Stimulated activated CD8-positive, alpha-beta memory T cell treated with anti-CD3 and anti-CD28 coated beads, Interleukin-2, amount 100 ng/mL, for 1 hour (primary cell): ENCODE measurements at places on chromosomes 3 and 15.

DNA sequence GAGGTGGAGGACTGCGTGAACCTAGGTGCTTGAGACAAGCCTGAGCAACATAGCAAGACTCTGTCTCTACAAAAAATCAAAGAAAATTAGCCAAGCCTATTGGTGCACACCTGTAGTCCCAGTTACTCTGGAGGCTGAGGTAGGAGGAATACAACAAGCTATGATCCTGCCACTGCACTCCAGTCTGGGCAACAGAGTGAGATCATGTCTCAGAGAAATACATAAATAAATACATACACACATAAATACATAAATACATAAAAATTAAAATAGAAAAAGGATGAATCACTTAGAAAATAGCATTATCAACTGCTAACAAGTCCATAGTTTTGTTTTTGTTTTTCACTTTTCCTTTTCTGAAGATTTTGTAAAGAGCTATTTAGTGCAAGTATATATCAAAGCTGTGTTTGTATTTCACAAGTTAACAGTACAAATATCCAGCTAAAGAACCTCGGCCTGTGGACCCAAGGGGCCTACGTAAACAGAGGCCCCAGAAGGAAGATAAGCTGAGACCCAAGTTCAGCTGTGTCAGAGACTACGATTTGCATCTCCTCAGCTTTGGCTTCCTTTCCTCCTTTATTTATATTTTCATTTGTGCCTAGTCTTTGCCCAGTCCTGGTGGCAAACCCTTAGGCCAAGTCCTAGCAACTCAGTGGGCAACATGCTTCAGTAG, 67.1 kb upstream of the ROBO2 start:
- no peak for DNase-seq

- DNase-seq: no peak
These were observed 26.0 kb downstream of the XPC start for GRCh38 chr3:14152233-14152962.

DNA sequence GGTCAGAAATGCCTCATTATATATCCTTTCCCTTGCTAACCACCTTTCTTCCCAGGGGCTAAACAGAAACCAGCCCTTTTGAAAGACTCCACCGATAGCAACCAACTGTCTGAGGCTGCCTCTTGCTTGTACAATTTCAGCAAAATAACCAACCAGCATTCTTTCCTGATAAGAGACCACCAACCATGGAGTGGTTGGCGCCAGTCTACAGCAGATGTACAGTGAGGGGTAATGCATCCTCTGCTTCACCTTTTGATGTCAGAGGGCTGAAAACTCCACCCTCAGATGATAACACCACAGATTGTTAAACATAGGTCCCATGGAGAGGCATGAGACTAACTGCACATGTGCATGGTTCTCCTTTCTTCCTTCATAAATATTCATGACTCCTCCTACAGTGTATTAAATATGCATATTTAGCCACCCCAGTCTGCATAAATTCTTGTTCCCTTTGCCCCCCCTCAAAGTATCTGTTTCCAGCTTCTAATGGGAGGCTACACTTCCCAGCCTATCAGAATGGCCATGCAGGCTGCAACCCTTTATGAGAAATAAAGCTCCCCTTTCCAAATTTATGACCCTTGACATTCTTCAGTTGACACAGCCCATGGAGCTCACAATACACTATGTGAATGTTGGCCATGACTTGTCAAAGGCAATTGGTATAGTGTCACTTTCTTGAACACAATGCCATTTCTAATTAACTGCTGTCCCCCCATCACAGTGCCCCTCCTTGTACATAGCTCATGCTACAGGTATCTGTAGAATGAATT, 48.3 kb downstream of the GABRB3 start:
- no peak for DNase-seq

DNA sequence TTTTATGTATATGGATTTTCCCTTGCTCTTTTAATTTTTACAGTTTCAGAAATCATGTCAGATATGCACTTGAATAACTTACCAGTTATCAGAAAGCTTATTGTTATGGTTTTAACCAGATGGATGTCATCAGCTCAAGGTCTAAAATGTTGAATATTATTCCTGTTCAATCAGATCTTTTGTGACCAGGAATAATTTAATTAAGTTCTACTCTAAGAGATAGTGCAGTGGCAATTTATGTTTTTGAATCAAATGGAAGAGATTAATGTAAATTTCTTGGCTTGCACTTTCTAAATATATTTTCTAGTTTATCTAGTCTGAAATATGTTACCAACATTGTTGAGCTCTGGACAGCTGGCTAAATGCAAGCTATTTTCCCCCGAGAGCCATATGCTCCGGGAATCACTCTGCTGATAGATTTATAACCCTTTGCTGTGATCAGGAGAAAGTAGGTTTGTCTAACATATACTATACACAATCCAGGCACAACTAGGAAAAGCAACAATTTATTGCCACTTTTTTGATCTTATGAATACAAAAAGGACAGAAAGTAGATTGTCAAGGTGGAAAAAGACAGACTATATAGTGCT, 76.8 kb upstream of the CD96 start:
- no peak for DNase-seq

GRCh38 chr15:81400640-81401236, 26.7 kb upstream of the TMC3 start:
- DNase-seq: no peak

DNA sequence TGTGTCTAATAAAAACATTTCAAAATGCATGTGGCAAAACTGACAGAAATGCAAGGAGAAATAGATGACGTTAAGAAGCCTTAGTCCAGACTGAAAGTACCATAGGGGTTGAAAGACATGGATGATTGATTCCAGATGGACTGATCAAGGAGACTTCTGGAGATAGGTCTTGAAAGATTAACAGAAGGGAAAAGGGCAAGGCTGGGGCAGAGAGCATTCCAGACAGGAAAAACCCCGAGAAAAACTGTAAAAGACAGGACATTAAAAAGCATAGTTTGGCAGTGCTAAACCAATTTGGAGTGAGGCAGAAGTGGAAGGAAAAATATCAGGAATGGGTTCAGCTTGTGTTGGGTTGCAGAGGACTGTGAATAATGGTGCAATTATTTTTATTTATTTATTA, 375.2 kb upstream of the SGO1 start:
- DNase-seq: no peak

DNA sequence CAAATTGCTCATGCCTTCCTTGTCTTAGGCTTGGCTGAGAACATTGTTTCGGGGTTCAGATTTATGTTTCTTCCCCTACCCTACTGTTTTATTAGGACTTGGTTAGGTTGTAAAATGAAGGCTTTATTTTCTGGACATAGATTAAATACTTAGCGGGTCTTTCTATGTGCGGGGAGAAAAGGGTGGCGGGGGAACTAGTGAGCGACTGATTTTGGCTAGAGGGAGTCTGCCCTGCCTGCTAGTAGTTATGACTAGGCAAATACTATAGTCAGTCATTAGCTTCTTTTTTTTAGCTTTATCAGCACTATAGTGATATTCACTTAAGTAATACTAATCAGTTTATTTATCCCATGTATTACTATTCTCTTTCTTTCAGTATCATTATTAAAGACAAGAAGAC, 3.6 kb downstream of the CADM2 start:
- no peak for DNase-seq

- DNase-seq: no peak
These were observed 98.9 kb downstream of the APBA2 start for GRCh38 chr15:28984421-28985315.

DNA sequence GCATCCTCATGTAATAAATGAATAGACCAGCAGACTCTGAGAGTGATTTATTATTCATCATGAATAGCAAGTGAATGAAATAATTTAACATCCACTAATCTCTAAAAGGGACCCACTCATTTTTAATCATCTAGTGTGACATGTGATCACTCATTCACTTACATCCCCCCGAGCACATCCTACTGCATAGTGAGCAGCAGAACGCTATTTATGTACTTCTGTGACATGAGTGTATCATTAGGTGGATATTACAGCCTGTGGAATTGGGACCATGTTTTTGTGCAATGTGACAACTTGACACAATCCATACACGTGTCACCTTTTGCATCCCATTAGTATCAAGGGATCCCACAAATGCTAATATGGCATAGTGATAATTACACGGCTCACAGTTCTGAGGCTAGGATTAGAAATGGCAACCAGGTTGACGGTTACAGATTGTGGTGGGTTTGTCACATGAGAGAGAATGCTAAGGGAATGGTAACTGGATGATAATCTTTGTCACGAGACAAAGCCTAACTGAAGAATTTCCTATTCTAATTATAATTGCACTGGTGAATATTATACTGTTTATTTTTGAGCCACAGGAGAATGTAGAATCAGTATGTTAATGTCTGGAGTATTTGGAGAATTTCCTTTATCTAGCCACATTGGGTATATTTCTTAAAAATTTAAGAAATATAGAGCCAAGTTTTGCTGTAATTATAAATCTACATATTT, 595.2 kb upstream of the TBL1XR1 start:
- no peak for DNase-seq

- no peak for DNase-seq
These were observed 528 bp downstream of the RBPMS2 start for GRCh38 chr15:64774629-64775493.

DNA sequence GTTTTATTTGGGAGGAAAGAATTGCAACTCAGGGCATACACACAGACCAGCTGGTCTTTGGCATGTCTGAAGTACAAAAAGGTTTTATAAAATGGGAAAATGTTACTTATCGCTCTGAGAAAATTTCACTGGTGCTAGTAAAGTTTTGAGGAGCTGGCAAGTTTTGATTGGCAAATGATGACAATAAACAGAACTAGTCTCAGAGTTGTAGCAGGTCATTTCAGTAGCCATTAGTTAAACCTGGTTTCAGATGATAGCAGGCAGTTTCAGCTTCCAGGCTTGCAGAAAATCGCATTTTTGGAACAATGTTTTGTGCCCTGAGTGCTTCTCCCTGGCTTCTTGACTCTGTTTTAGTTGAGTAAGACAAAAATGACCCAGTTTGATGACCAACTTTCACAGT, 10.7 kb downstream of the B2M start:
- DNase-seq: no peak

- DNase-seq: no peak
These were observed 18.5 kb downstream of the TRANK1 start for GRCh38 chr3:36926292-36926897.

DNA sequence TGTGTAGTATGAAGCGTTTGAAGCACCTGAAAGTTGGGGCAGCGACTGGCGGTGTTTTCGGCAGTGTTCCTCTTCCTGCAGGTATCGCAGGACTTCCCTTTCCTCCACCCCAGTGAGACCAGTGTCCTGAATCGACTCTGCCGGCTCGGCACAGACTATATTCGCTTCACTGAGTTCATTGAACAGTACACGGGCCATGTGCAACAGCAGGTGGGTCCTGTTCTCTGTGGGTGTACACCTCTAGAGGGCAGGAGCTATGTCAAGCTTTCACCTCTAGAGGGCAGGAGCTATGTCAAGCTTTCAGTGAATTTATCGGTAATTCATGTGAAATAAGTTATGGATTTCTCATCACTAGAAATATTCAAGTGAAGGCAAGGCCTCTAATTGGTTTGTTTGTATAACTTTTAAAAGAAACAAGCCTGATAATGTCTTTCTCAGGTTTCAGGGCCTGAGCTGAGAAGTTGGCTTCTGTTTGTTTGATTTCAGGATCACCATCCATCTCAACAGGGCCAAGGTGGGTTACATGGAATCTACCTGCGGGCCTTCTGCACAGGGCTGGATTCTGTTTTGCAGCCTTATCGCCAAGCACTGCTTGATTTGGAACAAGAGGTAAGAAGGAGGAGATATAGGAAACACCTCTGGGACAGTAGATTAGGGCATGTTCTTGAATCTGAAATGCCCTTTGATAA, 5.3 kb downstream of the TUBGCP4 start:
- DNase-seq: no peak

GRCh38 chr3:51538115-51538458, 432 bp upstream of the RAD54L2 start:
- no peak for DNase-seq

GRCh38 chr3:22308871-22309270, 557.9 kb upstream of the ZNF385D start:
- DNase-seq: no peak

DNA sequence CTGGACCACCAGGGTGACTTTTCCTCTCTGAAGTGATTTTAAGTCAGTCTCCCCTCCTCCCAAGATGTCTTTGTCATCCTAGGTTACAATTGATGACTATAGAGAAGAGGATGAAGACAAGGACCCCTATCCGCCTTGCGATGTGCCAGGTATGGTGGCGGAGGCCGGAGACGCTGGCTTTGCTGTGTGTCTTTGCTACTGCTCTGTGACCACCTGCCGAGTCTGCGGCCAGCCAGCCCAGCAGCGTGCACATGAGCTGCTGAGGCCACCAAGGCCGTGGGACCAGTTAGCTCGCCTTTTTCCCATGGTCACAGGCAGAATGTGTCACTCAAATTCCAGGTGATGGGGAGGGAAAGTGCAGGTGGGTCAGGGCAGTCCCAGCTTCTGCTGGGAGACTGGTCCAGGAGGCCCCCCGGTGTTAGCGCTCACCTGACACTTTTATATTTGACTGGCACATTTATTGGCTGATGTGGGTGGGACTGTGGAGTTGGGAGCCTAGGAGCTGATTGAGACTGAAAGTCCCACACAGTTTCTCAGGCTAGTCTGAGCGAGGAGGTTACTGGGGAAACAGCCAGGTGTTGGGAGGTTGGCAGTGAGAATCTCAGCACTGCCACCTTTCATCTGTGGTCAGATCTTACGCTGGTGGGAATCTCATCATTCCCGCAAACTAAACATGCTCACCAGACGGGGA, 114.1 kb downstream of the CHDH start:
- no peak for DNase-seq

GRCh38 chr3:104553121-104553520, 813.6 kb upstream of the ALCAM start:
- DNase-seq: no peak

GRCh38 chr15:76071806-76072205, 12.0 kb downstream of the TMEM266 start:
- DNase-seq: no peak

DNA sequence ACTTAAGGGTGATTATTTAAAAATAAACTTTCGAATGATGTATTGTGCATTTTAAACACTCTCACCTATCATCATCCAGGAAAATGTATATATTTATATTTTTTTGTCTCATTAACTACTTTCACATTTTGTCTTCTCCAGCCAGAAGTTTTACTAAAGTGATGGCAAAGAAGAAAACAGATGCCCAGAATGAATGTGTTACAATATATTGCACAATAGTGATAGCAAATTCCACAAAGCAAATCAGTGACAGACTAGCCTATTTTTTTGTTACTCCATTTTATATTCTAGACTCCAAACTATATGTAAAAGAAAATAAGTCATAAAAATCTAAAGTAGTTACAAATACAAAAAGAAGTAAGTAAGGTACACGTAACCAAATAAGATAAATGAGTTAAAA, 414.7 kb downstream of the EPHA3 start:
- no peak for DNase-seq

- DNase-seq: no peak
These were observed 835 bp upstream of the TTLL3 start for GRCh38 chr3:9809239-9809614.
